Aorta (tissue), 5 donors: ENCODE measurements at places on chromosomes 6 and 20. TPM values are rescaled to one million over a fixed set of nuclear protein-coding genes. Genes with fewer than 3 reads are reported as not detected.
A peak's percentile ranks its signal among the peaks of the same experiment; 100 is the strongest.

- H3K36me3 ChIP-seq, result no peaks in the 10 kb centered on the region
- DNase-seq, result no peak
- no peaks in the 10 kb centered on the region for H3K4me1 ChIP-seq
Observed at GRCh38 chr6:75498862-75499261, 5.3 kb upstream of the FILIP1 start.

DNA sequence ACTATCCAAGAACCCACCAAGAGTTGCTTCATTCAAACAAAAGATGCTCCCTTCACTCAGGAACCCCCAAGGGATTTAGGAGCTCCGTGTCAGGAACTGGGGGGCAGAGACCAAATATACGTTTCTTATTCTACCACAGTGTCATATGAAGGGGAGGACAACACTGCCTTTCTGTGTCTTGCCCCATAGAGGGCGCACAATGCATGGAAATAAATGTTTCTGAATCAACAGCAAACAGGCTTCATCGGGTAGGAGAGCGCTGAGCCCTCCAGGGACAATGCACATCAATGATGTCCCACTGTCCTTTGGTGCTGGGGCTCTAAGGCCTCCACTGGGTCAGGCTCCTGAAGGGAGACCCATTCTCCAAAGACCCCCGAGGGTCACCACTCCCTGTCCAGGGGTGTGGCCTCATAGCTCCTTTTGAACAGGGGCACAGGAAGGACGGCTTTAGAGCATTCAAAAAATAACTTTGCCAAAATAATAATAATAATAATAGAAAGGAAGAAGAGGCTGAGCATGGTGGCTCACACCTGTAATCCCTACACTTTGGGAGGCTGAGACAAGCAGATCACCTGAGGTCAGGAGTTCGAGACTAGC lies 31.1 kb downstream of the PLG start:
- H3K27me3 ChIP-seq, result no peaks in the 10 kb centered on the region
- H3K4me1 ChIP-seq, result no peaks in the 10 kb centered on the region
- DNase-seq, result no peak

GRCh38 chr6:98640366-98640765 lies 194.0 kb upstream of the POU3F2 start:
- no peaks in the 10 kb centered on the region for H3K36me3 ChIP-seq
- H3K27me3 ChIP-seq, result no peaks in the 10 kb centered on the region
- H3K27ac ChIP-seq, result no peak overlapping the region
- no peak for DNase-seq
- no peak overlapping the region for H3K4me3 ChIP-seq
- H3K4me1 ChIP-seq, result no peaks in the 10 kb centered on the region

DNA sequence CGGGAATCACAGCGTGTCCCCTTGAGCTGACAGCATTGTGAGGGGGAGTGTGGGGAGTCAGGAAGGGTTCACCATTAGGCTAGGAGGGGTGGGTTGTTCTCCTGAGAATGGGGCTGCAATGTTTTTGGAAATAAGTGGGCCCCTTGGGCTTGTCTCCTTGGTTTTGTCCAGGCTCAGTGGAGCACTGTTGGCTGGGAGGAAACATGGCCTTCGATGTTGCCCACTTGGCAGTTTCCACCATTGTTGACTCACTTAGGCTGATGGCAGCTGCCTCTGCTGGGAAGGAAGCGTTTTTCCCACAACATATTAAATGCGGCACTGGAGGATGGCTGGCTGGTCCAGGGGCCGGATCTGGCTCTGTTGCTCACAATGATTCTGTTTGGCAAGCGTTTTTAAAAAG lies 512.1 kb downstream of the QKI start:
- H3K27ac ChIP-seq, result no peak overlapping the region
- no peaks in the 10 kb centered on the region for H3K36me3 ChIP-seq
- no peaks in the 10 kb centered on the region for H3K4me1 ChIP-seq
- H3K27me3 ChIP-seq, result no peaks in the 10 kb centered on the region
- no peak for DNase-seq
- H3K4me3 ChIP-seq, result no peak overlapping the region

DNA sequence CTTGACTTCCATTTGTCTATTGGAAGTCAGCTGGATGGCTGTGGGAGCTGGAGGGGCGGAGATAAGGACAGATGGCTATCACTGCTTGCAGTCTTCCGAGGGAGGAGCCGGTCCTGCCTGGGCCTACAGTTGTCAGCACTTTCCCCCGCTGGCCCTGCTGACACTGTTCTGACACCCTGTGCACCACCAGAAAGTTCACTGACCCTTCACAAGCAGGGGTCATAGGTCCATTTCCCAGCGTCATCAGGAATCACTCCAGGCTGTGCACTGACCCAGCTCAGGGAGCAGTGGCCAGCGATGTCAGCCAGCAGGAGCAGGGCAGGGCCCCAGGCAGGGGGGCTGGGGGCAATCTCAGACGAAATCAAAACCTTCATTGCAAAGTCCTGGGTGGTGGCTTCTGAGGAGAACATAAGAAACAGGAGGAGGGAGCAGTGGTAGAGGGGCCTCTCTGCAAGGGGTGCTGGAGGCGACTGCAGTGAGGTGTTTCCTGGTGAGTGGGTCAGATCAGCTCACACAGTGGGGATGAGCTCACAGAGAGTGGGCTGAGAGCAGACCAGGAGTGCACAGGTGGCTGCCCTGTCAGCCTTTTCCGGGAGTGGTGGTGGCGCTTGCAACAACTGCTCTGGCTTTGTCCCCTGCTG lies 26.5 kb upstream of the PLEKHG1 start:
- no peak overlapping the region for H3K4me3 ChIP-seq
- H3K36me3 ChIP-seq, result no peaks in the 10 kb centered on the region
- no peaks in the 10 kb centered on the region for H3K27me3 ChIP-seq
- H3K27ac ChIP-seq, result no peak overlapping the region
- DNase-seq, result no peak

- no peaks in the 10 kb centered on the region for H3K36me3 ChIP-seq
- no peaks in the 10 kb centered on the region for H3K4me1 ChIP-seq
- no peak overlapping the region for H3K4me3 ChIP-seq
- no peak for DNase-seq
- no peaks in the 10 kb centered on the region for H3K27me3 ChIP-seq
- H3K27ac ChIP-seq, result no peak overlapping the region
Observed at GRCh38 chr20:5893621-5894020, 56.7 kb downstream of the TRMT6 start.

SLC35F1 gene
- total RNA-seq, result 1.6 TPM

DNA sequence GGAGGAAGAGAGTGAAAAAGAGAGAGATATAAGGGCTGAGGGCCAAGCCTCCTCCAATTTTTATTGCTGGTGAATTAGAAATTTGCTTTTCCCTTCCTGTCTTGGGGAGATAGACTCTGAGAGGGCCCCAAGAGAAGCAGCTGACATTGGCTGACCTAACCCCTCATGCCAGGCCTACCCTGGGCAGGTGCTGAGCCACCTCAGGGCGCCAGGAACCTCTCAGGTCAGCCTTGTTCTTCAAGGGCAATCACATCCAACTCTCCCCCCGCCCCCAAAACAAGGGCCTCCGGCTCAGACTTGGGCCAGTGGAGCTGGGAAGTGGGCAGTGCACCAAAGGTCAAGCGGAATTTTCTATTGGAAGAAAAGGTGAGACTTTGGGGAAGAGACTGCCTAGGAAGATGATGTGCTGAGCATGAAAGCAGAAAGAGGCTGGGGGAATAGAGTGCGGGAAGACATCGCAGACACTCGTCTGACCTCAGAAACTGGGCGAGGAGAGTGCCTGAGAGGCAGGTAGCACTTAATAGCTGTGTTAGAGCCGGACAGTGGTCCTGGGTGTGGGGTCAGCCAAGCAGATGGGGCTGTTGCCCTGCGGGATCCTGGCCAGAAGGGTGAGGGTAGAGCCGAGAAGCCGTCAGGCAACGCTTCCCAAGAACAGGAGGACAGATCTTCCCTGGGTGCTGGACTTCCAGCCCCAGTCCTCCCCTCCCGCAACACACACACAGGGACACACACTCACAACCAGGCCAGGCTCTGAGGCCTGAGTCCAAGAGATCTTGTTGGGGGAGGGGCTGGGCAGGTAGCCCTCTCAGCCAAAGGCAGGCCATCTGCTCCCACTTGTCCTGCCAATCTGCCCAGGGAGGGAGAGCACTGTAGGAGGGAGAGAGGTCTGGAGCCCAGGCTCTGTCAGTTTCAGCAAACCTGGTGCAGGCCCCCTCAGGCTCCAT lies 3.7 kb upstream of the FASTKD5 start:
- H3K4me3 ChIP-seq, result no peak overlapping the region
- no peak overlapping the region for H3K27ac ChIP-seq
- no peaks in the 10 kb centered on the region for H3K36me3 ChIP-seq
- H3K27me3 ChIP-seq, result no peaks in the 10 kb centered on the region
- DNase-seq, result no peak
- no peaks in the 10 kb centered on the region for H3K4me1 ChIP-seq

PPP1R10 gene
- total RNA-seq, result 83.8 TPM

GSTA3 gene
- total RNA-seq, result not detected

DNA sequence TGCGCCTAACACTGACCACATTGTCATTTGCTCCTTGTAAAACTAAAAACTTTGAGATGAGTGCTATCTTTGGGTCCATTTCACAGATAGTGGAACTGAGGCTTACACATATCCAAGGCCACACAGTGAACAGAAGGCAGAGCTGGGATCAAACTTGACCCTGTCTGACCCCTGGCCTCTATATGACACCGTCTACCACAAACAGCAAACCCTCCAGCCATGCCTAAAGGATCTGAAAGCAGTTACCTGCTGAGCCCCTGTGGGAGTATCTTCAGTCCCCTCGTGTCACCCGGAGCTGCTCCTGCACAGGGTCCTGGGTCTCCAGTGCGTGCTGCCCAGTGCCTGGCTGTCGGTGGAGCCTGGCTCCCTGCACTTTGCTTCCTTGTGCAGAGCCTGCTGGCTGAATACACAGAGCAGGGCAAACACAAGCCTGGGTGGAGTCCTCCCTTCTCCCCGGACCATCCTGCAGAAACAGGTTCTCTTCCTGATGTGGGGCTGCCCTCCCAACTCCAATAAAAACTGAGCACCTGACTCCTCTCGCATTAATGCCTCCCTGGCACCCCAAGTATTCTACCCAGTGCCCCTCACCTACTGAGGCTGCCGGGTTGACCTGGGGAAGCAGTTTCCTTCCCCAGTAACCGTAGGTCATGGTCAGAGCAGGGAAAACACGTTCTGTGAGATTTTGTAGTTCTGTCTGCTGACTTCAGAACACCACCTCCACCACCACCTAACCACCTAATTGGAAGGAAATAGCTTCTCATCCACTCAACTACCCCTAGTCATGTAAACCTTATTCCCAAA lies at the start of gene BCAS1:
BCAS1 (minus strand) TSS at position 408 of the 801 bp plus-strand sequence. CDS start 11,876 bp downstream, outside the sequence.
- no peak within 1 kb of the TSS for H3K4me3 ChIP-seq
- no peak within 1 kb of the TSS for H3K27ac ChIP-seq
- no peaks in the 10 kb centered on the region for H3K36me3 ChIP-seq
- no peaks in the 10 kb centered on the region for H3K4me1 ChIP-seq
- no peak for DNase-seq
- H3K27me3 ChIP-seq, result no peaks in the 10 kb centered on the region

- H3K27ac ChIP-seq, result no peak overlapping the region
- no peaks in the 10 kb centered on the region for H3K27me3 ChIP-seq
- no peak for DNase-seq
- peaks cover 3% of the 10 kb centered on the region for H3K4me1 ChIP-seq
- peak overlapping the region; percentile 66 for H3K4me3 ChIP-seq
- peaks cover 4% of the 10 kb centered on the region for H3K36me3 ChIP-seq
Observed at GRCh38 chr20:46362921-46363867, 43.2 kb downstream of the ELMO2 start.

- H3K4me1 ChIP-seq, result no peaks in the 10 kb centered on the region
- H3K36me3 ChIP-seq, result no peaks in the 10 kb centered on the region
- H3K4me3 ChIP-seq, result no peak overlapping the region
- H3K27me3 ChIP-seq, result no peaks in the 10 kb centered on the region
- no peak overlapping the region for H3K27ac ChIP-seq
- DNase-seq, result no peak
Observed at GRCh38 chr6:144654506-144654905, 369.4 kb downstream of the UTRN start.

FOXC1 gene
- 88.8 TPM for total RNA-seq

DNA sequence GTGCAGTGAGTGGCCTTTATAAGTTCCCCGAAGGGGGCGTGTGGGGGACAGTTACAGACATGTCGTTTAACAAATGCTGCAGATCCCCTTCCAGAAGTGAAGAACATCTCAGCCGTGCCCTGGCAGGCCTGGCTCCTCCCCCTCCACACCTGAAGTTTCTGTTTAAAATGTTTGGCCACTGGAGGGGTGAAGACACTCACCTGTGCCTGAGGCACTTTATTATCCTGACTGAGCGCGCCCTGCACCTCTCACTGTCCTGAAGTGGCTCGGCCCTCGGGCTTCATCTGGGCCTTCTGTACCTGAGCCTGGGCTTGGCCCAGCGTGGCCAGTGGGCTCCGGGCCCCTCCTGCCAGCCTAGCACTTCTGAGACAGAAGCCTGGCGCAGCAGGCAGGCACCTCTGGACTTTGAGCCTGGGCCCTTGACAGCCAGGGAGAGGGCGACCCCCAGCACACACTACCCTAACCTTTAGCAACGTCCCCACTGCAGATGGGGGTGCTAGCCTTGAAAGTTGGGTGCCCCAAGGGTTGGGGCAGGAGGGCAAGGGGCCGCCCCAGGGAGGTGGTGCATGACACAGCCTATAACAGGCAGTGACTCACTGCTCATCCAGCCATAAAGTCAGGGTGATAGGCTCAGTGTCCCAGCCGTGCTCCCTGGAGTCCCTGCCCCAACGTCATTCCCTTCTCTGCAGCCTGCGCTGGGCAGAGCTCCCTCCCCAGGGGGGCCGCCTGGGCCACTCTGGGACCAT lies 13.6 kb upstream of the GATA5 start:
- no peak overlapping the region for H3K4me3 ChIP-seq
- DNase-seq, result no peak
- no peaks in the 10 kb centered on the region for H3K27me3 ChIP-seq
- H3K36me3 ChIP-seq, result no peaks in the 10 kb centered on the region
- H3K4me1 ChIP-seq, result no peaks in the 10 kb centered on the region

DNA sequence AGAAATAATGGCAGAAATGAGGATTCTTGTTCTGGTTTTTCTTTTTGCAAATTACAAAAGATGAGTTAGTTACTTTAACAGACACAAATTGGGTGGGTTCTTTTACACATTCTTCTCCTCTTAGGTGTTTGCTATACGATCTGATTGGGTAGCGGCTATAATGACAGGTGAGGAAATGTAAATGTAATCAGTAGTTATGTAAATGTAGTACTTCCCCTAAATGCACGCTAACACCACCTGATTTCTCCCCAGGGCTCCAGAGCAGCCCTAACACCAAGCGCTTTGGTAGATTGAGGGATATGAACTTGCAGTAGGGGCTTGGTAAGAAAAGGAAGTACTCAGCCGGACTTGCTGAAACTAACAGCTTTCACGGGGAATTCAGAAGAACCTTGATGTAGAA lies 499.4 kb upstream of the NOX3 start:
- H3K36me3 ChIP-seq, result no peaks in the 10 kb centered on the region
- no peak overlapping the region for H3K4me3 ChIP-seq
- H3K27ac ChIP-seq, result no peak overlapping the region
- no peaks in the 10 kb centered on the region for H3K27me3 ChIP-seq
- no peaks in the 10 kb centered on the region for H3K4me1 ChIP-seq
- no peak for DNase-seq

PNPLA1 gene
- 0.23 TPM for total RNA-seq
